ENCODE measurements at places on chromosomes 1 and 21. TPM values are rescaled to one million over a fixed set of nuclear protein-coding genes. Genes with fewer than 3 reads are reported as not detected.

NTNG1 gene
- 0.13 TPM for total RNA-seq

LCE1B gene
- total RNA-seq = not detected

COL11A1 gene
- under 0.01 TPM for total RNA-seq

INSRR gene
- not detected for total RNA-seq

FLG2 gene
- not detected for total RNA-seq

DIPK1A gene
- 0.13 TPM for total RNA-seq

PLEKHG5 gene
- 21.2 TPM for total RNA-seq
